Activated effector memory CD4-positive, alpha-beta T cell treated with Interleukin-2 at 50 U/mL for 16 hours (primary cell): ENCODE measurements at places on chromosomes 4 and X.

DNA sequence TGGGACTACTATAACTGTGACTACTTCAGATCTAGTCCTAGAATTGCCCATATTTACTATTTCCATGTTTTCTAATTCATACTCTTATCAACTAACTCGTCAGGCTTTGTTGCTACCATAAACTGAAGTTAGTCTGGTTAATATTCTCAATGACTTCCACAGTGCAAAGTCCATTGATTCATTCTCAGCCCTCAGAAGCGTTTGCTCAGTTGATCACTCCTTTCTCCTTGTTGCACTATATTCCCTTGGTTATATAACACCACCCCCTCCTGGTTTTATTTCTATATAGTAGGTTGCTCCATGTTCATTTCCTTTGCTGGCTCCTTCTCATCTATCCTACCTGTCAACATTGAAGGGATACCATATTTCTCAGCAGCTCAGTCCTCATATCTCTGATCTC, 27.2 kb upstream of the SLC6A14 start:
- DNase-seq: no peak

DNA sequence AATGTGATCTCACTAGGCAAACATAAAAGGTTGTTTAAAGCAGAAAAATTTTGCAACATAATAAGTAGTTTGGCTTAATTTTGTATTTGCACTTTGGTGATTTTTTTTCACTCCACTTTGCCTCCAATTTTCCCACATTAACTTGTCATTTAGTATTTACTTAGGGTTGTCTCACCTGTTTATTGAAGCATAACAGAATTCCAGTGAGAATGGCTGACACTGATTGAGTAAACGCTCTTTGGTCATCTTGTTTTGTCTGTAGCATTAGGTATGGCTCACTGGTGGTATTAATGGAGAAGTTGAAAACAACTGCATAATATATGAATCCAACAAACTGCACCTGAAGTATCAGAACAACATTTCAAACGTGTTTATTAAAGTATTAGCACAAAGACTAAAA, 799.5 kb upstream of the ADGRL3 start:
- no peak for DNase-seq

DNA sequence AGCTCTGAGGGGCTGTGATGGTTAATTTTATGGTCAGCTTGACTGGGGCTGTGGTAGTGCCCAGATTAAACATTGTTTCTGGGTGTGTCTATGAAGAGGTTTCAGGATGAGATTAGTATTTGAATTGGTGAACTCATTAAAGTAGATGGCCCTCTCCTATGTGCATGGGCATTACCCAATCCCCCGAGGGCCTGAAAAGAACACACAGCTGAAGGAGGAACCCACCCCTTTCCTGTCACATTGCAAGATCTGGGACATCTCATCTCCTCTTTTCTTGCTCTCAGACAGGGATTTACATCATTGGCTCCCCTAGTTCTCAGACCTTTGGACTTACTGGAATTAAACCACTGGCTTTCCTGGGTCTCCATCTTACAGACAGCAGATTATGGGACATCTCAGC, 29.4 kb upstream of the NDP start:
- no peak for DNase-seq

DNA sequence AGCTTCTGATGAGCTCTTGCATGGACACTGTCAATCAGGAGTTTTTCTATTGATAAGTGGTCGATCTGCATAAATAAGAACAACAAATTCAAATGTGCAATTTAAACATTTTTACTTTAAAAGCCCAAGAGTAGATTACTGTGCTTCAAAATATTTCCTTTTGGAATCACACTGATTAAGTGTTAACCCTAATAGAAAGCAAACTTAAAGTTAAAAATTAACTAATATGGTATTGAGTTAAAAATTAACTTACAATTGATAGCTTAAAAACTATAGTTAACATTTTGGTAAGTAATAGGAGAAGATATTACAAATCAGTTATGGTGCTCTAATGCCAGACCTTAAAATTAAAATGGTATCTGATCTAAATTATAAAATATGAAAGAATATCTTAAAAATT, 25.9 kb downstream of the MED14 start:
- DNase-seq: no peak

- no peak for DNase-seq
Measured at GRCh38 chr4:112377171-112377570, 80.0 kb downstream of the ALPK1 start.

DNA sequence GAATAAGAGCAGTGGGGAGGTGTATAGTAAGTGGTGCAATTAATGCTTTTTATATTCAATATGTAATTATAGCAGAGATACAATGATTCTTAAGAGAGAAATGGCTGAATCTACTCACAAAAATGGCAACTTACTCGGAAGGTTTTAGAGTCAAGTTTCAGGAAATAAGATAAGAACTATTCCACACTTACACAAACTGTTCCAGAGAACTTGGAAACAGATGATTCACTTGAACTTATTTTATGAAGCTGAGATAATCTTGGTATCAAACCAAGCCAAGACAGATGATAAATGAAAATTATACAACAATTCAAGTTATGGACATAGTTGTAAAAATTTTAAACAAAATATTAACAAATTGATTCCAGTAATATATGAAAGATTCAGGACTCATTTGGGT, 311.3 kb upstream of the HS3ST1 start:
- DNase-seq: no peak
